T-helper 9 cell (primary cell): ENCODE measurements at places on chromosomes 16 and 17.

DNA sequence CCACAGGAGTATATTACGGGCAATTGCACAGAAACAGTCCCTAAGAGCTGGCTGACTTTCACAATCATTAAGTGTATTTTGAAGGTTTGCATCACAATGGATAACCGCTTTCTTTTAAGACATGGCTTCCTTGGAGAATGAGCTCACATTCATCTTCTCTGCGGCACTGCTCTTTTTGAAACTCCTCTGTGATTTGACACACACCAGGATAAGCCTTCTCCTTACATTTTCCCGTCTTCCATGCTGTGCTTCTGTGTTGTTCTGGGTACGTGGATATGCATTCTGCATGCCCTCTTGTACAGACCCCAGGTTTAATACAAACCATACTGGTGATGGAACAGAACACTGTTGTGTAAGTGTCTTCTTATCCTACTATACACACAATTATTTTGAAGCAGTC lies 89.5 kb upstream of the METRNL start:
- DNase-seq, result no peak

DNA sequence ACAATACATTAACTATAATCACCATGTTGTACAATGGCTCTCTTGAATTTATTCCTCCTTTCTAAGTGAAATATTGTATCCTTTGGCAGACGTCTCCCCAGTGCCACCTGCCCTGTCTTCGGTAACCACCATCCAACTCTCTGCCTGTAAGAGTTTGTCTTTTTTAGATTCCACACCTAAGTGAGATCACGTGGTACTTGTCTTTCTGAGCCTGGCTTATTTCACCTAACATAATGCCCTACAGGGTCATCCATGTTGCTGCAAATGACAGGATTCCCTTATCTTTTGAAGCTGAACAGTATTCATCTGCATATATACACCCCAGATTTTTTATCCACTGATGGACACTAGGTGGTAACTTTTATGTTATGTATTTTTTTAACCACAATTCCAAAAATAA lies 24.2 kb downstream of the ORC6 start:
- no peak for DNase-seq

DNA sequence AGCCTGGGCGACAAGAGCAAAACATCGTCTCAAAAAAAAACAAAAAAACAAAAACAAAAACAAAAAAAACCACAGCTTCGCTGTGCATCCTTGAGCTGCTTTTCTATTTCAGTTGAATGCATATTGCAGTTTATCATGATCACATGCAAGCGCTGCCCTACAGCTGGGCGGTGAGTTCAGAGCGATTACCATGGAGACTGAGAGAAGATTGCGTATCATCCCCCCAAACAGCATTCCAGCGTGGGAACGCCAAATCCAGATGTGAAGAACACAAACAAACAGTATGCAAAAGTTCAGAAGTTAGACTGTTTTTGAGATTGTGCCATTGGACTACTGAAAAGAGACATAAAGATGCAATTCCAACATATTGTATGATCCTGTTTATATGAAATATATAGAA lies 15.1 kb upstream of the SLC52A1 start:
- no peak for DNase-seq

DNA sequence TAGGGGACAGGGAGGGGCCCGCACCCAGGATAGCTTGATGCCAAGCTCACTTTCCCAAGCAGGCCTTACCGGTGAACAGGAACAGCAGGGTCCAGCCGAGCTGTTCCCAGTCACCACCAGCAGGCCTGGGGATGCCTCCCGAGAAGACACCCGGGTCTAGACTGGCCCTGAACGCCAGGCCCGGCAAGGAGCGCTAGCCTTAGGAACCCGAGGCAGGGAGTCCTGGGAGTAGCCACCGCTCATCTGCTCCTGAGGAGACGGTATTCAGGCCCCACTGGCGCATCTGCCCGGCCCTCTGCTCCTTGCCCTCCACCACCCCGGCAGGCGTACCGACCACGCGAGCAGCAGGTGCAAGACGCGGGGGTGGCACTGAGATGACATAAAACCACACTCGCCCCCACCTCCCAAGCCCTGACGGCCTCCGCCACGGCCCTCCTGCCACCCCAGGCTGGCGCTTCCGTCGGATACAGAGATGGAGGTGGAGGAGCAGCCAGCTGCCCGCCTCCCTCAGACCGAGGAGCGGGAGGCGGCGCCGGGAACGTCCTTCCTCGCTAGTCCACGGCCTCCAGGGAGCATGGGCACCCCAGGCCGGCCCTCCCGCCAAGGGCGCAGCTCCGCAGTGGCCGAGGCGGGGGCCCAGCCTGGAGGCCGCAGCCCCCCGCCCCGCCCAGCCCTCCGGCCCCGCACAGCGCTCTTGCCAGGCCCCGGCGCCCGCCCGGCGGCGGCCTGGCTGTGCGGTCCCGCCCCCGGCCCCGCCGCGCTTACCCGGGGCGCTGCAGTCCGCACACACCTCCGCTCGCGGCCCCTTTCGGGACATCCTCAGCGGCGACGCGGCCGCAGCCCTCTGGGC lies 661 bp downstream of the GIT1 start:
- DNase-seq, result peak; percentile 36

GRCh38 chr17:5042157-5043022 lies 7.2 kb upstream of the SLC52A1 start:
- peak; percentile 20 for DNase-seq

GRCh38 chr16:9523994-9524393 lies 432.6 kb downstream of the HAPSTR1 start:
- no peak for DNase-seq

DNA sequence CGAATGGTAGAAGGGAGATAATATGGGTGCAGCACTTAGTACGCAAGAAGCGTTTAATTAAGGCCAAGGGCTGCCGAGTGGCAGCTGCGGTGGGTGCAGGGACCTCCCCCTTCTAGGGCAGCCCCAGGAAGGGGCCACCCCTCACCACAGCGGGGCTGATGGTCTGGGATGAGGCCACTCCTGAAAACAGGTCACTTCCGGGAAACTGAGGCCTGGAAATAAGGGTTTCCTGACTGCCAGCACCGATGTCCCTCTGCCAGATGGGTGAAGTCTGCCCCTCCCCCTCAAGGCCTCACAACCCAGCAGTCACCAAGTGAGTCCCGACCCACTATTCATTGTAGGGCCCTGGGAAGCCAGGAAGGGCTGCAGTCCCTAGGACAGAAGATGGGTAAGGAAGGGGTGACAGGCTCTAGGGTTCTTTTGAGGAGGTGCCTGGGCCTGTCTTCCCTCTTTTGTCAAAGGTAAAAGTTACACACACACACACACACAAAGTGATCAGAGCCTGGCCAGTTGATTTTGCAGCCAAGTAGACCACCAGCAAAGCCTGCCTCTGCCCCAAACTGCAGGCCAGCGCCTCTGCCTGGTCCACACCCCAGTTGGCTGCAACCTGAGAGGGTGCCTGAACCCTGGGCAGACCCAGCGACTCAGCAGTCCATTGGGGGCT lies 12.5 kb downstream of the SREBF1 start:
- no peak for DNase-seq

DNA sequence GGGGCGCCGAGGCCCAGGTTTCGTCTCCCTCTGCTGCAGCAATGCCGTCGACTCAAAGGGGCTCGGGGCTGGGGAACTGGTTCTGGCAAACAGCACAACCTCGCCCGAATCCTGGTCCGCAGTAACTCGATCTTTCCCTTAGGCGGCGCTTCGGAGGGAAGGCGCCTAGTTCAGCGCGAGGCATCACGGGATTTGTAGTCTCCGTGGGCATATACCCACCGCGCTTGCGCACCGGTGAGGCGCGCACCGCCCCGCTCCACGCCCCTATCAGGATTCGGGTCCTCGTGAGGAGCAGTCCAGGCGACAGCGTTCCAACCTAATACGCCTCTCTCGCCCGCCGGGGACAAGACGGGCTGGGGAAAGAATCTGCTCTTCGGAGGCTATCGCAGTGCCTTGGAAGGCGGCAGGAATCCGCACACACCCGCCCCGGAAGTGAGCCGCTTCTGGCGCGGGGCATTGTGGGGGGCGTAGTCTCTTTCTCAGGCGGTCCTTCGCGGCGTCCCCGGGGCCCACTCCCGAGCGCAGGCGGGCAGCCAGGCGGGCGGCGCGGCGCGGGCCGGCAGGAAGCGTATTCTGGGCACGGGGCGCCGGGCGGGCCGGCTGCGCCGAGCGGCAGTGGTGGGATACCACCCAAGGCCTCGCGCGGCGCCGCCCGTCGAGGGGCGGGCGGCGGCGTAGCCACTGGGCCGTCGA lies at the start of gene THAP11:
Gene THAP11, plus strand, starts transcription at position 505 of the 693 bp plus-strand sequence. CDS start 235 bp downstream, outside the sequence.
- DNase-seq, result peak; percentile 91

- DNase-seq, result peak; percentile 31
These were observed 13.2 kb upstream of the AURKB start for GRCh38 chr17:8223356-8224126.

DNA sequence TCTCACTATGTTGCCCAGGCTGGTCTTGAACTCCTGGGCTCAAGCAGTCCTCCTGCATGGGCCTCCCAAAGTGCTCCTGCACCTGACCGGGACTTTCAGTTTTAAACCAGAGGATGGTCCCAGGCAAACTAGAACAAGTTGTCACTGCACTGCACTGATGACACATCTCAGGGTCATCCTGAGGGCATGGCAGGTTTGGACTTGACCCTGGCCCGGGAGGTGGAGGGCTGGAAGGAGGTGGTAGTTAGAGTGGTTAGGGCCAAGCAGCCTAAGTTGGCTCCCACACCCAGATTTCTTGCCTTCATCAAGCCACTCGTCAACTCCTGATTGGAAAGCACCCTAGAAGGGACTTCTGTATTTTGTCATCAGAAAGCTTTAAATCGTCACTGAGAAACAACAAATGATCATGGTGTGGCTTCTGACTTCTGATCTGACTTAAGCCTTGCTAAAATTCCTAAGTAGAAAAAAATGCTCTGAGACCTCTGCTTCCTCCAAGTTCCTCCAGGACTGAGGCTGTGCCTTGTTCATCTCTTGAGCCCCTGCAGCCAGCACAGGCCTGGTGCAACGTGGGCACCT lies 43.5 kb downstream of the EMP2 start:
- no peak for DNase-seq

GRCh38 chr17:11056926-11057325 lies 184.1 kb upstream of the SHISA6 start:
- no peak for DNase-seq

DNA sequence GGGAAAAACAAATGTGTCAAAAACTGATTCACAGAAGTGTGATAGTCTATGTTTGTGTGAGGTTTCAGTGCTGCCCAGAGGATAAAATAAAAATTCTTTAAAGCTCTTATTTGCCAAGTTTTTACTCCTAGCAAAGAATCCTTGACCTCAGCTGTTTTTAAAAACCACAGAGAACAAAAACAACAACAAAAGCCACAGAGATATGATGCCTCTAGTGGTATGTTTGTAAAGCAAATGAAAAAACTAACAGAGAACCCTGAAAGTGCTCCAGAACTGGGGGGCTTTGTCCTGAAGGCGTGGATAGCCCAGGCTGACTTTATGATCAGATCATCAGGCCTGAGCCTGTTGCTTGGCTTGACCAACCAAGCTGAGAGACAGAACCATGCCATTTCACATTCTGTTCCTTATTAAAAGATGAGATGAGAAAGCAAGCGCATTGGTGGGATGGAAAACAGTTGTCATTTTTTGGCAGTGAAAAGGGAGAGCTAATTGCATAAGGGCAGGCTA lies 411.0 kb downstream of the CPPED1 start:
- no peak for DNase-seq

GRCh38 chr17:44522883-44523671 lies 19.9 kb upstream of the GPATCH8 start:
- DNase-seq, result no peak

- DNase-seq, result no peak
These were observed 22.6 kb downstream of the NDUFAF8 start for GRCh38 chr17:81261582-81262336.

DNA sequence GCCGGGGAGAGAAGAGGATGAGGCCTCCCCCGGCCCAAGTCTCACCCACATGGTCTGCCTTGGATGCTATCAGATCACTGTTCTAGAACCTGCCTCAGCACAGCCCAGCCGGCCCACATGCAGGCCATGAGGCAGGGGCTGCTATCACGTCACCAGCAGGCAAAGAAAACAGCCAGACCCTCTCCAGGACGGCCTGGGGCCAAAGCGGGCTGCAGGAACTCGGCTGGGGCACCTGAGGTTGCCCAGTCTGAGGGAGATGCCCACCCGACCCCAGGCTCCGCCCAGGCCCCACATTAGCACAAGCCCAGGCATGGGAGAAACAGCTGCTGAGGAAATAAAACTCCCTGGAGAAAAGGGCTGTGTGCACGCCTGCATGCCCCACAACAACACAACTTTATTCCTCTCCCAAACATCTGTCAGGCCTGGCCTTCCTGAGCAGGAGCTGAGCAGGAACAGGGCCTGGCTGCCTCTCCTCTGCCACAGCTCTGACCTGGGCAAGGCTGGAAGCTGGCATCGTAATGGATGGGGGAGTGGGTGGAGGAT lies 6.7 kb upstream of the SMIM5 start:
- no peak for DNase-seq

- DNase-seq, result peak; percentile 11
These were observed 3.6 kb upstream of the MAP3K14 start for GRCh38 chr17:45320349-45320930.

- DNase-seq, result no peak
These were observed 42.1 kb downstream of the AIPL1 start for GRCh38 chr17:6392609-6393350.

DNA sequence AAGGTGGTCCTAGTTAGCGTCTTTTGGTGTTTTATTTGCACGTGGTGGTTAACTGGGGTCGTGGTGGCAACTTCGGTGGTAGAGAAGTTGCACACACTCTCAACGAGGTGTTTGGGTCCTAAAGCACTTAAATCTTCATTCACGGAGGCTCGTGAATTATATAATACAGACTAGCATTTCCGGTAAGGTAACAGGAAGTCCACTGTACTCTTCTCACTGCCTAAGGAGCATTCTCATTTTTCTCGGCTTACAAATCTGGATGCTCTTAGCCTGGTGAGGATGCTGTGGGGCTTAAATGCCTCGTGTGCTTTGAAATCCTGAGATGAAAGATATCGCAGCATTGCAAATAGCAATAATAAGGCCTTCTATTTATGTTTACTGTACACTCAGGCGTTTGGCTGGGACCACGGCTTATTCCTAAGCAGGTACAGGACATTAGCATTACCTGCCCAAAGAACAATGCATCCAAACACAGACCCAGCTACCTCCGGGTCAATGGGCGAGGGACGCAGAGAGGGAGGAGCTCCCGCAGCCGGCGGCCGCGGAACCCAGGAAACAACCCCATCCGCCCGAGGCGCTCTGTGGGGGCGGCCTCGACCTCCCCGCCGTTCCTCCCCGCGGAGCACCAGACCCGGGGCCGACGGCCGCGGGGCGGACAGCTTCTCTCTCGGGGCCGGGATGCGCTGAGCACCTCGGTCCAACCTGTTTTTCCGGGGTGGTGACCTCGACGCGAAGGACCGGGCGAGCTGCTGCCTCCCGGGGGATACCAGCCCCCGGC lies 856 bp downstream of the DNAJA2 start:
- peak; percentile 34 for DNase-seq

GRCh38 chr16:22898874-22899348 lies 84.9 kb downstream of the HS3ST2 start:
- peak; percentile 5 for DNase-seq
